CD4-positive, alpha-beta T cell treated with Interleukin-10 for 1 hour (primary cell): ENCODE measurements at places on chromosomes 4 and X.

- peak; percentile 75 for DNase-seq
Observed at GRCh38 chrX:71532078-71532752, 689 bp upstream of the OGT start.

- no peak for DNase-seq
Observed at GRCh38 chrX:120514236-120514635, 45.1 kb upstream of the LAMP2 start.

- DNase-seq: no peak
Observed at GRCh38 chrX:53281963-53282695, 745 bp upstream of the IQSEC2 start.

DNA sequence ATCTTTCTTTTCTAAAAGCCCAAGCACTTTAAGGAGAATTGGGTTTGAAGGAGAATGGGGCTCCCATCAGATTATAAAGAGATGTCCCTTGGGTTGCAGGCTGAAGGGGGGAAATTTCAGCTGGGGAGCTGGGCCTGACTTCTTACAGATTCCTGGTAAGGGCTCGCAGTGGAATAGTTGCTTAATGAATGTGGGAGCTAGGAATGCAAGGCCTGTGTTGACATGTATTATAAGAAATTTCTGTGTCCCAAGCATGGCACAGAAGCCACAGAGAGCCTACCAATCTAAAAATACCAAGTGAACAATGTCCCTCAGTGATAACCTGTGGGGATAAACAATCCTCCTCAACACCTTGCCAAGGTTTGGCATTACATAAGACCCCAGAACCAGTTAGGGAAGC is 39.3 kb upstream of the WNK3 start:
- no peak for DNase-seq

DNA sequence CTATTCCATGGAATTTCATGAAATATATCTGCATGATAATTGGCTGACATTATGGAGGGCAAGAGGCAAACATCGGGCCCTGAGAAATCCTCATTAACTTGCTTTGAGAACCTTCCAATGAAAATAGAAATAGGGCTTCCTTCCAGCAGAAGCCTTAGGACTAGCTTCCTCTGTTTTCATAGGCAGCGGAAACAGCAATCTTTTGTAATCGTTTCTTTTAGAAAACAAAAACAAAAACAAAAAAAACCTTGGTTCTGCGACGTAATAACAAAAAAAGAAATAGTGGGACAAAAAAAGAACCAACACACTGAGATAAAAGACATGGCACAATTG is 62.9 kb downstream of the GEMIN8 start:
- no peak for DNase-seq

- no peak for DNase-seq
Observed at GRCh38 chrX:101642093-101642492, 17.6 kb downstream of the ARMCX2 start.

- DNase-seq: no peak
Observed at GRCh38 chr4:2163311-2163821, 78.6 kb downstream of the HAUS3 start.

- no peak for DNase-seq
Observed at GRCh38 chr4:7062816-7063215, 5.0 kb downstream of the GRPEL1 start.

GRCh38 chrX:137999071-137999470 is 433.1 kb downstream of the ZIC3 start:
- DNase-seq: no peak

- no peak for DNase-seq
Observed at GRCh38 chr4:153038623-153039311, 102.6 kb downstream of the FHDC1 start.

DNA sequence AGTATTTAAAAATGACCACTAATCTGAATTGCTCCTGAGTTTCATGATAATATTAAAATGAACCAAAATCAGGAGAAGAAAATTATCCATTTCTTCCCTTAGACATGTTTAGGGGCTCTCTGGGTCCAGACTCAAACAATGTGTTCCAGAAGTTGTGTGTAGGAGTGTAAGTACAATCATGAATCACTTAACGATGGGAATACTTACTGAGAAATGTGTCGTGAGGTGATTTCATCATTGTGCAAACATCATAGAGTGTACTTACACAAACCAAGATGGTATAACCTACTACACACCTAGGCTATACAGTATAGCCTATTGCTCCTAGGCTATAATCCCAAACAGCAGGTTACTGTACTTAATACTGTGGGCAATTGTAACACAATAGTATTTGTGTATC is 74.8 kb downstream of the STPG2 start:
- DNase-seq: no peak

- peak; percentile 67 for DNase-seq
Observed at GRCh38 chrX:37825215-37825842, 22.0 kb downstream of the DYNLT3 start.

GRCh38 chr4:105440890-105441289 is 33.0 kb downstream of the PPA2 start:
- DNase-seq: no peak

DNA sequence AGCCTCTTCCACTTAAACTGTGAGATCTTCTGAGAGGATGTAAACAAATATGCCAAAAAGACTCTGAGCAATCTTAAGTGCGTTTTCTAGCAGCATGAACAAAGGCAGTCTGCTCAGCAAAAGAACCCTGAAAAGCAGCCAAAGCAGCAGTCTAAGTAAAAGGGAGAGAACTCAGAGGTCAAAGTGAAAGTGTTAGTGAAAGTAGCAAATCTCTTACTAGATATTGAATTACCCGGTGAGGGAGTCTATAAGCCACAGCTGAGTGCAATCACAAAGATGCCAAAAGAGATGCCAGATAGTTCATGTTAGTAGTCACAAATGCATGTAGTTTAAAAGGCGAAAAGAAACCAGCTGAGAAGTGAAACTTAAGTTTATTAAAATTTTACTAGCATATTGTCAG is 7.9 kb upstream of the GNRHR start:
- DNase-seq: peak; percentile 2

- DNase-seq: no peak
Observed at GRCh38 chr4:138138774-138139173, 103.4 kb downstream of the SLC7A11 start.

GRCh38 chr4:17112292-17112659 is 213.8 kb upstream of the LDB2 start:
- DNase-seq: no peak

DNA sequence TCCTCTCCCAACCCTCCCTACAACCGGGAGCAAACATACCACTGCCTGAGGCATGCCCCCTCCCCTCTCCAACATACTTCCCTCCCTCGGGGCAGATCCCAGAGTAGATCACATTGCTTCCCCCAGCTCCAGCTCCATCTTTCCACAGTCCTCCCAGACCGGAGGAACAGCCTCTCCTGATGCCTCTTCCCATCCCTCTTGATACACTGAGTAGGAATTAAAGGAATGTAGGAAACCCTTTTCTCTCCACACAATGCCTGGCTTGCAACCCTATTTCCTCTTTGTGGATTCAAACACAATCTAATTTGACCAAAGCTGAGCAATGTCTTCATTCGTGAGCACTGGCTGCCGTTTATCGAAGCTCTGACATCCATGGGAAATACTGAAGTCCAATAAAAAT is 339.8 kb downstream of the BCOR start:
- DNase-seq: no peak

DNA sequence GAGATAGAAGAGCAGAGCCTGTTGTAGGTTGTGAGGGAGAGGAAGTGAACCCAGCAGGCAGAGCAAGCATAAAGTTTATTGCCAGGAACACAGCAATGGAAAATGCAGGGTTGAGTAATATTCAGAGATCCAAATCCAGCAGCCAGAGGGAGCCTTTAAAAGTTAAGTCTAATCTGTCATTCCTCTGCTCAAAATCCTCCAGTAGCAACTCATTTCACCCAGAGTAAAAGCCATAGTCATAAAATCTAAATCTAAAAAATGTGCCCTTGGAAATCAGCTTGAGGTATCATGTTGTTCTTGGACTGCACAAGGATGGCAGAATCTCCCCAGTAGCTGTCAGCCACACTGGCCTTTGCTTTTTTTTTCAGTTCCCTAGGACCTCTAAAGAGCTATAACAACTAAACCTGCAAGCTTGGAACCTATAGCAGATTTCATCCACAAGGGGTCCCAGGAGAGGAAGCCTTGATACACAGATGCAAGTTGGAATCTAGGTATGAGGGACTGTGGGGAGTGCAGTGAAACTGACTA is 62.9 kb upstream of the FRAS1 start:
- peak; percentile 10 for DNase-seq

GRCh38 chr4:2962614-2963174 is 512 bp downstream of the NOP14 start:
- DNase-seq: no peak

DNA sequence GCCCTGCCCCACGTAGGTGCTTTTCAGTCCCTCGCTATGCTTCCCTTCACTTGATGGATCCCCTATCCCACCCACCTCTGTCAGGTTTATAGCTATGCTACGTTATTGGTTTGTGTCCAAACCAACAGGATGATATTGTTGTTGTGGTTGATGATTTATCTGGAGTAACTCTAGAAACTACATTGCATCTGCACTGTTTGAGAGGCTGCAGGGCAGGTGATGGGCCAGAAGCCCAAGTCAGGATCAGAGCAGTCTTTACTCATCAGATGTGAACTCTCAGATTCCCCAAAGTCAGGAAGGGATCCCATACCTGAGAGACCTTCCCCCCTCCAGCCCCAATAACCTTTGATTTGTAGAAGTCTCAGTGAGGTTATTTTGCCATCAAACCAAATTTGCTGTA is 34.7 kb downstream of the ARX start:
- DNase-seq: no peak

- DNase-seq: no peak
Observed at GRCh38 chr4:130064471-130064870, 968.5 kb downstream of the C4orf33 start.

GRCh38 chr4:152972821-152973628 is 36.9 kb downstream of the FHDC1 start:
- no peak for DNase-seq

DNA sequence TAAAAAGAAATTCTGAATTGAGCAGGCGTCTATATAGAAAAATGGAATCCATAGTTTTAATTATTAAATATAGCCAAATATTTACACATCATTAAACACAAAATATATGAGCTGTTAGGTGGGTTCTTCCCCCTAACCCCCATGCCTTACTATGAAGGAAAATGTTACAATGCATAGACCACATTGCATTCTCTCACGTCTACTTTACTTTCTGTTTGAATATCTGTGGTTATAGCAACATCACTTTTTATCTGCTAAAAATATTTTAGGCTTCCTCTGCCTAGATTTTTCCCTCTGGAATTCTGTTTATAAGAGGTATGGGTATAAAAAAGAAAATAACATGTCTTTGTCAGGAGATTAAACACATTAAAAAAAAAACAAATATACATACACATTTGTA is 73.1 kb downstream of the MAML3 start:
- no peak for DNase-seq

GRCh38 chr4:143359644-143360193 is 23.0 kb downstream of the GAB1 start:
- DNase-seq: no peak

- DNase-seq: no peak
Observed at GRCh38 chr4:10898072-10898471, 213.5 kb upstream of the CLNK start.

DNA sequence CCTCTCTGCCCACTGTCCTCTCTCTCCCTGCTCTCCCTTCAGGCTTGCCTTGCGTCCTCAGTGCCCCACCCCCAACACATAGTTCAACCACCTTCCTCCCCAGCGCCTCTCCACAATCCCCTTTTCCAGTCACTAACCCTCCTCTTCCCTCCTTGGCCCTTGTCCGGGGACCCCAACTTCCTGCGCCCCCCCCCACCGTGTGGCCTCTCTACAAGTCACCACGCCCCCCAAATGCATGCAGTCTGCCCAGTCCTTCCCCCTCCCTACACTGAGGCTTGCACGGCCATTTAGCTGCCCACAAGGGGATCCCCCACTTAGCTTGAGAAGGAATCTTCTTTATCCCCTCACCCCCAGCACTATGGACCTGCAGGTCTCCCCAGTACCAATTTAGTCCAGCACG is 569 bp downstream of the CXCR3 start:
- DNase-seq: no peak

DNA sequence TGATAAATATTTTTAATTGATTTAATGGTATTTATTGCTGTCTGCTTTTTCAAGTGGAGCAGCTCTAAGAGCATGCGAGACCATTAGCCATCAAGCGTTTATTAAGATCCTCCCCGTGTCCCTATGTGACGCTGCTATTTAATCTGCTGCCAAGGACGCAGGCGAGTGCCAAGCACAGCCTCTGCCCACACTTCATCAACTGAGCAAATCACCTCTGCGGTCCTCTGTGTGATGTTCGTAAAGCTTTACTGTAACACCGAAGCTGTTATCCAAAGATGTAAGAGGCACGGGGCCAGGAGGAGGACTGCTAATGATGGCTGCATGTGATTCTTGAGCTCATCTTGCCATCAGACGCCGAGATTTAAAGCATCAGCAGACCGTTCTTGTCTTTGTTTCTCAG is 79.5 kb downstream of the STOX2 start:
- no peak for DNase-seq

DNA sequence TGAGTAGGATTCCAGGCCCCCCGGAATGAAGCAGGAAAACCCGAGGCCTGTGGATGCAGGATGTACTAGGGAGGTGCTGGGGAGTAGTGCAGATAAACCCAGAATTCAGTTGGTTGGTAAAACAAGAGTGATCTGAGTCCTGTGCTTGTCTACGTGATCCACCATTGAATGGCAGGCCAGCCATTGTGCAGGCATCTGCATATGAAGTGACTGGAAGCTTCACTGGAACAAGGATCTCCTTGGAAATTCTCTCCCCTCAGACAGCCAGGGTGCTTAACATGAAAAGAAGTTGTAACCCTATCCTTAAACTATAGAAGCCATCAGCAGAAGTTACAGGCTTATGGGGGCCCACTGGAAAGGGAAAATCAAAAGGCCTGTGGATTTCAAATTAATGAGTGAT is 656 bp upstream of the GSPT2 start:
- no peak for DNase-seq

GRCh38 chr4:2817701-2818350 is 24.9 kb downstream of the SH3BP2 start:
- DNase-seq: no peak

GRCh38 chr4:59612235-59612634 is 1587.9 kb upstream of the ADGRL3 start:
- no peak for DNase-seq

DNA sequence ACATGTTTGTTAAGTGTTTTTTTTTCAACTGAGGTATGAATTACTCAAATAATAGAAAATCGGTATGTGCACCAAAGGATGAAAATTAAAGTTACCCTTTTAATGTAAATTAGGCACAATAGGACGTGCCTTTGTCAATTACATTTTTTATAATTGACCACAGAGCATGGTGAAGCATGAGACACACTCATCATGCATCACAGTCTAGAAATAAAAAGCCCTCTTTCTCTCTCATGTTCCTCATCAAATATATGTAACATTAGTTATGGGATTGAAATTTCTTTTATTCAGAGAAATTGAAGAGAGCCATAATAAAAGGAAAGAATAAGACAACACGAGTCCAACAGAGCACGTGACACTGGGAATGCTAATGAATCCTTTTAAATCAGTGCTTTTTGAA is 3.5 kb downstream of the GNRHR start:
- DNase-seq: no peak

GRCh38 chrX:94123062-94123461 is 449.1 kb downstream of the FAM133A start:
- DNase-seq: no peak
